ENCODE measurements at places on chromosomes 13 and 19.

DNA sequence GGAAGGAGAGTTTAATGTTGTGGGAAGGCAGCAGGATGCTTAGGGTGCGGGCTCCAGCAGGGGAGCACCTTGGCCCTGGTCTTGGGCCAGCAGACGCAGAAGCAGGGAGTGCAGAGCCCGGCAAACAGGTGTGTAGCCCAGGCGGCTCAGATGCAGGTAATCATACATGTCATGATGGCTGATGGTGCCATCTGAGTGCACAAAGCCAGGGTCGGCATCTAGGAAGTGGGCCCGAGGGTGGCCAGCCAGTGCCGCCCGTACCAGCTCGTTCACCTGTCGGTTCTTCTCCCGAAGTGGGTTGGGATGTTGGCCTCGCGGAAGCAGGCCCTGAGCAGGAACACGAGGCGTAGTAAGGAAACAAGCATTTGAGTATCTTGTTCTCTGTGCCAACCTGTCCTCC is 4.9 kb upstream of the PRR19 start:
- no peak for DNase-seq

GRCh38 chr13:33193428-33193974 is 92.1 kb downstream of the STARD13 start:
- DNase-seq, result no peak

DNA sequence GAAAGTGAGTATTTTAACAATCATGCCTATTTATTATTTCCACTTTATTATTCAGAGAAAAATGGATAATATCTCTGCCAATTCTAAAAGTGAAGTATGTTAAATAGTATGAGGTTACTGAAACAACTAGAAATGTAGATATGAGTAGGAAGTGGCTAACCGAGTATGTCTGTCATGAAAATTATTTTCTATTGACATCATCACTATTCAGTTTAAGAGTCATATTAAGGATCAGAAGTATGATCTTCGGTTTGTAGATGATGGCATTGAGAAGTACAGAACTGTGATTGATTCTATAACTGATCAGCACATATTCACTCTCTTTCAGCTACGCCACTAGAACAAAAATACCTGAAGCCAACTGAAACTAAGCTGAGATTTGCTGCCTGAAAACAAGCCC is 146.4 kb upstream of the SLITRK5 start:
- no peak for DNase-seq

- DNase-seq, result no peak
These were observed 19.0 kb downstream of the CACNG6 start for GRCh38 chr19:54010474-54010873.

GRCh38 chr13:27170516-27171243 is 931 bp downstream of the USP12 start:
- peak; percentile 67 for DNase-seq

GRCh38 chr19:43905897-43906296 is 29.2 kb downstream of the ZNF45 start:
- DNase-seq, result no peak

- DNase-seq, result peak; percentile 15
These were observed 159.5 kb downstream of the PRR20E start for GRCh38 chr13:57326532-57326931.

- DNase-seq, result no peak
These were observed 27.6 kb downstream of the ERICH6B start for GRCh38 chr13:45587897-45588296.

DNA sequence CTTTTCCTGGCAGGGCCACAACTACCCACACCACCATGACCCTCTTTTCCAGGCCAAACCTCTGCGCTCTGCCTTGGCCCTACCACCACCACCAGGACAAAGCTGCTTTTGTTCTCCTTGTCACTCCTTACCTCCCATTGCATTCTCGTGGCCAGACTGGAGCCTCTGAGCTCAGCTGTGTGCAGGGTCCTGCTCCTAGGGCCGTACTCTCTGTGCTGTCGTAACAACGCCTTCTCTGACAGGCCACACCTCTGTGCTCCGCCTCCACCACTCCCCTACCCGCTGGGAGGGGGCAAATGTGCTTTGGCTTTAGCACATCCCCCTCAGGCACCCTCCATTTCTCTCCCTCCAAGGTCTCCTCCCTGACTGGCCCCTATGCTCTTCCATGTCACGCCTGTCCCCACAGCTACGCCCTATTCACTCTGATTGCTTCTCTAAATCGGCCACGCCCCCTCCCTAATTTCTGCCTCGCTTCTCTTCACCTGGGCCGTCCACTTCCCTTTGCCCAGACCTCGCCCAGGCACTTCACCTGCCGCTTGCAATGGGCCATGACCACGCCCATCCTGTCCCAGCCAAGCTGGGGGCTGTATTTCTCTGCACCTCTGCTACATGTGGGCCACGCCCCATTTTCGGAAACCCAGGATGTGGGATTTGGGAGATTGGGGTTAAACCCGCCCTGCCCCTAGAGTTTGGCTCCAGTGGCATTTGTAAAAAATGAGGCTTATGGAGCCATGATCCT is 472.3 kb downstream of the KLF12 start:
- no peak for DNase-seq

- no peak for DNase-seq
These were observed 20.9 kb upstream of the ZNF83 start for GRCh38 chr19:52659013-52659412.

GRCh38 chr19:12705169-12705568 is 8.7 kb upstream of the FBXW9 start:
- DNase-seq, result no peak

GRCh38 chr13:36666477-36667229 is 7.2 kb upstream of the SERTM1 start:
- no peak for DNase-seq

GRCh38 chr13:46210362-46211083 is 1.2 kb upstream of the LRRC63 start:
- DNase-seq, result no peak

- DNase-seq, result peak; percentile 92
These were observed 7.7 kb downstream of the NFILZ start for GRCh38 chr19:8638078-8638619.

- DNase-seq, result peak; percentile 69
These were observed 22.6 kb downstream of the STARD13 start for GRCh38 chr13:33262997-33263396.

- peak; percentile 73 for DNase-seq
These were observed 1.7 kb upstream of the PCDH17 start for GRCh38 chr13:57629821-57630235.

DNA sequence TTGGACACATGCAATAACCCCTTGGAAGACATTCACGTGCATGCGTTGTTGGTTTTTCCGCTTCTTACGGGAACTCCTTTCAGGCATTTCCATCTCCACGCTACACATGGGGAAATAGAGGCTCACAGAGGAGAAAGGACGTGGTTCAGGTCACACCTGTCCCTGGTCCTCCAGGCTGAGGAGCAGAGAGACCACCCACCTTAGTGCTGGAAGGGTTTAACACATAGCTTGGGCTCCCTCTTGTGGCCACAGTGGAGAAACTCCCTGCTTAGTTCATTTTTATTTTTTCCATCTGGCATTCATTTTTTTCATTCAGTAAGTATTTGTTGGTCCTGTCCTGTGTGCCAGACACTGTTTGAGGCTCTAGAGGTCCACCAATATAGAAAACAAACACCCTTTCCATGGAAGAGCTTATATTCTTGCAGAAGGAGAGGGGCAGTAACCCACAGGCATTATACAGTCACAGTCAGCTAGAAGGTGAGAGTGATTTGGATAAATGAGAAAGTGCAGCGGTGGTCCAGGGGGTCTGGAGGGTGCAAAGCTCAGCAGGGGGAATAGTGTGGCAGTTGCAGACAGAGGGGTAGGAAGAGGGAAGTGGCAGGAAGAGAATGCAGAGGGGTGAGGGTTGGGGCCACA is 24.2 kb upstream of the TTYH1 start:
- peak; percentile 91 for DNase-seq

DNA sequence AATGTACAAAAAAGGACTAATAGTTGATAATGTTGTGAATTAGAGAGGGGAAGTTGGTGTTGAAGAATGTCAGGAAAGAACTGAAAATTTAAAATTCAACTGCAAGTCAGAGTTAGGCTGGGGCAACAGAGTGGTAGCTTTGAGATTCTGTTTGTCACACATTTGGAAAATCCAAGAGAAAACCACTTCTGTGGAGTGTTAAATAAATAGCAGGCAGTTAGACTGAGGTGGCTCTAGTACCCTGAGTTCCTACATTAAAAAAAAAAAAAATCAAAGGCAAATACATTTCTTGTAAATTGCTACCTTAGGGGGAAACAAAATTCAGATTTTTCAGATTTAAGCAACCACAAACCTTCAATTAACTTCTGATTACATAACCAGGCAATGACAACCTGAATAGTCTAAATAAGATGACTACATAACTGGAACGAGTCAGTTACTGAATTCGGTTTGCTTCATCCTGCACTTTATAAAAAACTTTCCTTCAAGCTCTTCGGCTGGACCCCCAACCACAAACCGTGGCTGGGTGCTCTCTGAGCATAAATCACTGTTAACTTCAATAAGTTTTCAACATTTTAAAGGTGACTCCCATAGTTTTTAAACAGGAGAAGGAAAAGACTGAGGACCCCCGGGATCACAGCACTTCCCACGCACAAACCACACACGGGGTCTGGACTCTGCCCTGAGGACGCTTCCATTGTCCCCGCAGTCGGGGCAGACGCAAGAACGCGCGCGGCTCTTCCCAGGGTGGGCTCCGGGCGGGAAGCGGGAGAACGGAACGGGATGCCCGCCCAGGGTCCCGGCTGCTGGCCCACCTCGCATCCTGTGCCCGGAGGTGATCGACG is 725 bp downstream of the ZNF682 start:
- peak; percentile 69 for DNase-seq

GRCh38 chr19:5072115-5072514 is 103.2 kb downstream of the KDM4B start:
- no peak for DNase-seq

- no peak for DNase-seq
These were observed 11.5 kb downstream of the SYT3 start for GRCh38 chr19:50628146-50628545.

GRCh38 chr13:44951184-44951583 is 38.1 kb downstream of the NUFIP1 start:
- no peak for DNase-seq

- peak; percentile 65 for DNase-seq
These were observed 35.0 kb downstream of the ZSWIM4 start for GRCh38 chr19:13830114-13830740.

GRCh38 chr13:29362849-29363604 is 232.5 kb downstream of the SLC7A1 start:
- DNase-seq, result peak; percentile 69

DNA sequence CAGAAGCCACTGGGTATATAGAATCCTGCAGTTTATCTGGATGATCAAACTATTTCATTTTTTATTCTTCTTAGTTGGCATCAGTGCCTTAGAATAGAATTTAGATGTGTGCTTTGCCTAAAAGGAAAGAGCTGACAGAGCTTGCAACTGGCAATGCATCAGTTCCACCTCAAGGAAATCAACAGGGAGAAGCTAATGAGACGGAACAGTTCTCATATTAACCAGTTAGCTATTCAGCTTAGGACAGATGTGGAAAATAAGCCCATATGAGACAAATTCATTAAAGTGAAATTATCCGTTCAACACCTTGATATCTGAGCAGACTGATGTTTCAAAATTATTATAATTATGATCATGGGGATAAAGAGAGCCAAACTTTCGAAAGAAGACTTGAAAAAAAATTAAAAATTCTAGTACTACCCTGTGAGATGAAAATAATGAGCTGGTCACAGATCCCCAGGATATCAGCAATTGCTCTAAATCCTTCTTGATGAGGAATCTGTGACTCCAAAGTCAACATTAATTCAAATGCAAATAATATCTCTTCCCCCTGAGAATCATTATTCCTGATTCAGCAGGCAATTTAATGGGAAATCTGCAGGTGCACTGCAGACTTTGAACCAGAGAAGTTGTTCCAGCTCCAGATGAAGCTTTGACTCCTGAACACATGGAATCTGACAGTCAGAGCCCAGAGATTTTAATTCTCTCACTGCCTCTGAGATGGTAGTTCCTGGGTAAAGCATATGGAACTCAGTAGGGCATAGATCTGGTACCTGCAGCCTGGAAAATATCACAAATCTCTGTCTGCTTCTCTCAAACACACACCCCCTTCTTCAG is 486.8 kb downstream of the FOXO1 start:
- DNase-seq, result no peak

DNA sequence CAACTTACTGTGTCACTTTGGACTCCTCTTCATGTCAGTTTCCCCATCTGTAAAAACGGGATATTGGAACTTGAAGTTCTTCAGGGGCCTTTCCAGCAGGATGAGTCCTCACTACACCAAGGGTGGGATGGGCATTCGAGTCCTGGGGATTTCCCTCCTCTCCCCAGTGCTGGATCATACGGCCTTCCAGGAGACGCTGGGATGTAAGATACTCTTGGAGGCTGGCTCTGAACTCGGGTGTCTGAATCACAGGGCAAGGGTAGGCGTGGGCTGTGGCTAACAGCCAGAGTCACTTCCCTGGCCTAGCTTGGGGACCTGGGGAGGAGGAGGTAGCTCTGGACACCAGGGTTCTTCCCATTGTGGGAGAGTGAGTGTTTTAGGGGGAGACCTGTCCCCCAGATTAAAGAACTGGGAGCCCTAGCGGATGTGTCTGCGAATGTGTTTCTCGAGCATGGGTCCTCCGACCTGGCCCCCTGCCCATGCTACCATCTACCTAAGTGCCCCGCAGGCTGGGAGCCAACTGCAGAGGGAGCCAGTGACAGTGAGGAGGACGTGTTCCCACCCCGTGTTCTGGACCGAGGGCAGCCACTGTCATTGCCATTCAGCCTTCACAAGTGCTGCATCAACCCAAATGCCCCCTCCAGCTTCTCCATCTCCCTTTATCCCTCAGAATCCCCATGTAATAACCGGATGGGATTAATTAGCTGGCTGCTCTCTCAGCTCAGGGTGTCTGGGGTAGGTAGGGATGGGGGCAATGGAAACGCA is 2.4 kb upstream of the CYTH2 start:
- DNase-seq, result no peak

DNA sequence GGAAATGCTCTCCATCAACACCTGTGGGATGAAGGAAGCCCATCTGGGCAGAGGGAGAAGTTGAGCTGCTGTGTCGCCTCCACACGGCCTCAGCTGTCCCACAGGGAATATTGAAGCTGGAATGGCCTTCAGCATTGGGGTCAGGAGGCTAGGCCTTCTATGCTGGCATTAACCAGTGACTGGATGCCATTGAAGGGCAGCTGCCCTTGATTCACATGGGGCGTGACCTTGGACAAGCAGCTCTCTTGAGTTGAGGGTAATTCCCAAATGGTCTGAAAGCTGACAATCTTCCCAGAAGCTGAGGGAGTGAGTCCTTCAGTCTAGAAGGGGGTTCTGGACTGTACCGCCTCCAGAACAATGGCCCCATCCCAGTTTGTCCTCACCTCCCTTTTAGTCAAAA is 6.7 kb downstream of the BCL3 start:
- no peak for DNase-seq

DNA sequence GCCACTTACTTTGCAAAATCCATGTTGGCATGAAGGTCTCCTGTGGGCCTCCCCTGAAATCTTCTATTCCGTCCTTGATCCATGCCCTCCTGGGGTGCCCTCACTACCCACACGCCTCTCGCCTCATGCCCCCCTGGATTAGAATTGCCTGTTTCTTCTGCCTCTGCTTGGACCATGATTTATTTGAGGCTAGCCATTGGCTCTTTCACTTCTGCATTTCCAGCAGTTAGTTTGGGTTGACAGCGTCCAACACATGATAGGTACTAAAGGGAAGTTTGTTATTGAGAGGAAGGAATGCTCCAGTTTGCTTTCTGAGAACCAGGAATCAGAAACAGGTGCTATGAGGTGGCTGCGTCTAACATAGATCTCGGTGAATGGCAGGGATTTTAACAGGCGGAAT is 30.5 kb upstream of the TPTE2 start:
- DNase-seq, result peak; percentile 31

- DNase-seq, result no peak
These were observed 5.0 kb downstream of the SIGLEC9 start for GRCh38 chr19:51129716-51130115.

- no peak for DNase-seq
These were observed 181.7 kb upstream of the RFC3 start for GRCh38 chr13:33636243-33636642.

Data from common myeloid progenitor, CD34-positive (primary cell).